ENCODE measurements at places on chromosomes 1 and 21.

DNA sequence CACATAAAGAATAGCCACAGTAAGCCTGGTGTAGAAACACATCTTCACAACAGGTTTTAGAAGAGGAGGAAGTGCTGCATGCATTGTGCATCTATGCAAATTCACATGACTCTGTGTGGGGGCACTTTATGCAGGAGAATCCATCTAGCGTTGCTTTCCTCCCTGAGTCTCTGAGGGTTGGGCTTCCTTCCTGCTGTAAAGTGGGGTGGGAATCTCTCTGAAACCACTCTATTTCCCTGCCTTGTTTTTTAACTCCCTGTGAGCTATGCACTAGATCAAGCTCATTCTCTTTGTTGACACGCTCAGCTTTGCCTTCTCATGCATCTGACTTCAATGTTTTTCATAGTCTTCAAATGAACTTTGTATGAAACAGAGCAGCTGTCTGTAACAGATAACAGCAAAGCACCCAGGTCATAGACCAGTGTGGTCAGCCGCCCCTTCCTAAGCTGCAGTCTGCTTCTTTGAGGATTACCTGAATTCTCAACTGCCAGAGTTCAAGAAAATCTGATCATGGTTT, 102.7 kb upstream of the DPH5 start:
- DNase-seq, result peak; percentile 29

DNA sequence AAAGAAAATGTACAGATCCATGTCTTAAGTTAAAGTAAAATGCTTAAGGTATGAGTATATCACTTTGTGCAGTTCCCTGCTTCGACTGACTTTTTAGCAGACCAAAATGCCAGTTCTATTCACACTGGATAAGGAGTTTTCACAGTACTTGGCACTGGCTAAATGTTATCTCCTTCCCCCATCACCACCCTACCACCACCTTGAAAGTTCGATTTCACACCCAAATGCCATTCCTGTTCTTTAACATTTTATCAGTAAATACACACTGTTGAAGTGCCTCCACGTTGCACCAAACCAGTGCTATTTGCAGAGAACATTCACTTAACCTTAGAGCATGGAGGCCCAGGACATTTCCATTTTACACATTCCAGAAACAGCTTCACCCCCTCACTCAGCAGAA, 100.0 kb downstream of the URB2 start:
- no peak for DNase-seq

DNA sequence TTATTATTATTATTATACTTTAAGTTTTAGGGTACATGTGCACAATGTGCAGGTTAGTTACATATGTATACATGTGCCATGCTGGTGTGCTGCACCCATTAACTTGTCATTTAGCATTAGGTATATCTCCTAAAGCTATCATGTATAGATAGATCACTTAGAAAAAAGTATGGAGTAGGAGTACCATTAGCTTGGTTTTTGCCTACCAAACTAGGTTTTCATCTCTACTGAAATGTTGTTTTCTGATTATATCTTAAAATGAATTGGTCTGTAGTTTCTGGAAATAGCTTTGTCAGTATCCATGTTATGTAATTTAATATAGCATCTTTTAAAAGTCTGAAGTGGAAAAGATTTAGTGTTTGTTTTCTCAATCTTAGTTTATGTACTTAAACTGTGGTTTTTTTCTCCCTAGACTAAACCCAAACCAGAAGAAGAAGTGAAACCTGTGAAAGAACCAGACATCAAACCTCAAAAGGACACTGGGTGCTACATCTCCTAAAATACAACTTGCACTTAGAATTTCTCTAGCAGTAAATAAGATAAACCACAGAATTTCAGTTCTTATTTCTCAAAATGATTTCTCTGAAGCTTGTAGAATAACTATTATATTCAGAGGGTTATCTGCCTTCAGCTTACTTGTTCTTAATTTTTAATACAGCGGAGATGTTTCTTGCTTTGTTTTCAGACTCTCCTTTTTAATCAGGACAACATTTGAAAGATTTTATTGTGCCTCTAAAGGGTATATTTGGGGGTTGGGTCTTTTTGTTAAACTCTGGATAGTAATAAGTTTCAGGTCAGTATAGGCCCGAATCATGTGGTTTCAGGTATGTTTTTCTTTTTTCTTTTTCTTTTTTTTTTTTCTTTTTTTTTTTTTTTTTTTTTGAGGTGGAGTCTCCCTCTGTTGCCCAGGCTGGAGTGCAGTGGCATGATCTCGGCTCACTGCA, 4.5 kb upstream of the FAM177B start:
- DNase-seq, result no peak

DNA sequence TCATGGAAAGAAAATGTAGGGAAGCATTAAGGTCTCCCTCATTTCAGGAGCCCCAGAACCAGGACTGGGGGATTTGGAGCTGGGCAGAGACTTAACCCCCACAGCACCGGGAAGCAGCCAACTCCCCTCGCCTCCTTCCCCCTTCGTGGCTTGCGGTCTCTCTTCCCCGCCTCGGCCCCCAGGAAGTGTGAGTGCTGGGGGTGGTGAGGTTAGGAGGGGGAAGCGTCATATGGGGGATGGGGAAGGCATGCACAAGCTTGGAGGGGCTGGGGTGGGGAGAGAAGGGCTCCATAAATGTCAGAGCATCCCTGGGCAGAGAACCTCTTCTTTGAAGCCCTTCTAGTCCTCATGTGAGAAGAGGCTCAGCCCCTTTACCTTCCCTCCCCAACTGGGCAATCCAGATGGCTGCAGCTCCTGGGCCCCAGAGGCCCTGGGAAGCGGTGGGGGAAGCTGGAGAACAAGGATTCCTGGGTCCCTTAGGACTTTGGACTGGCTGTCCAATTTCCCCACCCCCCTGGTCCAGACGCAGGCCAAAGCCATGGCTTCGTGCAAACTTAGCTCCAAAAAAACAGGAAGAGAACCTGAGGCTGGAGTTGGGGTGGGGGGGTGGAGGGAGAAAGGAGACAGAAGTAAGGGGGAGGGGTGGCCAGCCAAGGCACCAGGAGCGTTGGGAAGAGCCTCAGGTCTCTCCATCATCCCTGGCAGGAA, 7.8 kb downstream of the ZBTB7B start:
- peak; percentile 44 for DNase-seq

- DNase-seq, result peak; percentile 64
These were observed 19.2 kb upstream of the EVA1B start for GRCh38 chr1:36342426-36343185.

GRCh38 chr1:26190373-26190987, at the start of gene CATSPER4:
TSS of gene CATSPER4 (plus strand) at chr1:26190602. CDS start at chr1:26190628, 26 bp downstream.
- DNase-seq, result peak; percentile 46

DNA sequence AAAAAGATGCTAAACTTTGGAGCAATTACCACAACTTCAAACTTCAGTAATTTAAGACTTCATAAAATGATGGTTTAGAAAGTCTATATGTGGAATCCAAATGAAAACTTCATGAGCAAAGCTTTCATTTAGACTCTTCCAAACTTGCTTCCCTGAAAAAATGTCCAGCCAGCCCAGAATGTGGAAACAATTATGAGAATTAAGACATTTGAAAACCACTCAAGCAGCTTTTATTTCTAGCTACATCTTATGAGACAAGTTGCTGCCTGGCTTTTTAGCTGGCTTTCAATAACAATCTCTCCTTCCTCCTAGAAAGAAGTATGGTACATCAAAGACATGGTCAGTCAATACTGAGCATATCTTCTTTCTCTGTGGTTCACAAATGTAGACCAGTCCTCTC, 21.8 kb downstream of the LPAR3 start:
- no peak for DNase-seq

GRCh38 chr1:3410142-3410925, 44.1 kb upstream of the ARHGEF16 start:
- DNase-seq, result no peak

DNA sequence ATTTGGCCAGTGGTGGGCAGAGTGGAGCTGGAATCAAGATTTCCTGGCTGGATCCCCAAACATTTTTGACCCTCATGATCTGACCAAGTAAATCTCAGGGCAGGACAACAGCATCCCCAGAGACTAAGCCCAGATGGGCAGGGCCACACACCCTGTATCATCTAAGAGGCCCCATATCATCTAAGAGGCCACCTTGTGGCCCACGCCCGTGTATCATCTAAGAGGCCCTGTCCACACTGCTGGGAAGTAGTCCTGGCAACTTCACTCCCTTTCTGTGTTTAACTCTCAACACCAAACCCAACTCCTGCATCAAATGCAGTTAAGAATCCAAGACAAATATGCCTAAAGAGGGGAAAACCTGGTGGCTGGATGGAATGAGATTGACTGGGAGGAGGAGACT, 81.6 kb upstream of the SSX2IP start:
- DNase-seq, result no peak

DNA sequence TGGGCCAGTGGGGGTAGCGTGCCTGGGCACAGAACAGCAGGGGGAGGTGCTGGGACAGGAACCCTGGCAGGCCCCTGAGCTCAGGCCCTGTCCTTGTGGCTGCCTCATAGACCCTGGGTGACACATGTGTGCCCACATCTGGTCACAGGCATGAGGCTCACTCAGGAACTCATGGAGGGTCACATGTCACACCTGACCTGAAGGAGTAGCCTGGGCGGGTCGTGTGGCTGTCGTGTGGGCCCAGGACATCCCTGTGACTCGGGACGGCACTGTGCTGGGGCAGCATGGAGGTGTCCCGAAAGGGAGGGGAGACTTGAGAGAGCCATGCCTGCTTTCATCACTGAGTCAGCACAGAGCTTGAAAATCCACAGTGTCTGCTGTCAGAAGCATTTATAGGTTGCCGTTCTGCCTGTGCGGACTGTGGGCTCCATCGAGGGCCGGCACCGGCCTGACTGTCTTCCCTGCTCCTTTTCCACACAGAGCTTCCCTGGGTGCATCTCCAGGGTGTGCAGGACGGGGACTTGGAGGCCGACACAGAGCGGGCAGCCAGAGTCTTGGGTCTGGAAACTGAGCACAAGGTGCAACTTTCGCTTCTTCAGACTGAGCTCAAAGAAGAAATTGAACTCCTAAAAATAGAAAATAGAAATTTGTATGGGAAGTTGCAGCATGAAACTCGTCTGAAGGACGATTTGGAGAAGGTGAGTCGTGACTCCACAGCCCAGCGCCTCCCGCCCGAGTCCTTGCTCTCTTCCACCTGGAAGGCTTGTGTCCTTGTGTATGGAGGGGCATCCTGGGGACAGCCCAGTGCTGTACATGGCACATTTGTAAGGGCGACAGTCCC, 32.8 kb downstream of the PCNT start:
- DNase-seq, result no peak

GRCh38 chr1:114133129-114133528, 20.5 kb downstream of the SYT6 start:
- no peak for DNase-seq

DNA sequence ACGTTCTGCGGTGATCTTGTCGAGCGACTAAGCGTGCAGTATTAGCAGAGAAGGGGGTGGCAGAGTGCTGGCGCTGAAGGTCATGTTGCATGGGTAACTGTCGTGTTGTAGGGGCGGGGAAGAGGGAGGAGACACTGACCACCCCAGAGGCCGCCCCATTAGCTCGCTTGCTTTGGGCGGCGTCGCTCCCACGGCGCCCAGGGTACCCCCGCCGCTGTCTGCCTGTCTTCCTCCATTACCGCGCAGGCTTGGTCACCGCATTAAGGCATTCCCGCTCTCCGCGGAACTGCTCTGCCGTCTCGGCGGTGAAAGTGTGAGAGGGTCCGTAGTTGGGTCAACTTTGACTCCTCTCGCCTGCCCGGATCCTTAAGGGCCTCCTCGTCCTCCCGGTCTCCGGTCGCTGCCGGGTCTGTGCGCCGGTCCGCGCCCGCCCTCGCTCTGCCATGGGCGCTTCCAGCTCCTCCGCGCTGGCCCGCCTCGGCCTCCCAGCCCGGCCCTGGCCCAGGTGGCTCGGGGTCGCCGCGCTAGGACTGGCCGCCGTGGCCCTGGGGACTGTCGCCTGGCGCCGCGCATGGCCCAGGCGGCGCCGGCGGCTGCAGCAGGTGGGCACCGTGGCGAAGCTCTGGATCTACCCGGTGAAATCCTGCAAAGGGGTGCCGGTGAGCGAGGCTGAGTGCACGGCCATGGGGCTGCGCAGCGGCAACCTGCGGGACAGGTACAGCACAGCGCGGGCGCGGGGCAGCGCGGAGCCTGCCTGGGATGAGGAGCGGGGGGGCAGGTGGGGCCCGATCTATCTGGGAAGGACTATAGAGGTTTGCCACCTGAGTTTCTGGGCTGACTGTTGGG, at the start of gene MTARC2:
Gene MTARC2, plus strand, starts transcription at position 234 of the 846 bp plus-strand sequence. Its CDS starts 210 bp downstream, at position 444.
- no peak for DNase-seq

- DNase-seq, result no peak
These were observed 775 bp upstream of the EFCAB14 start for GRCh38 chr1:46719689-46720088.

DNA sequence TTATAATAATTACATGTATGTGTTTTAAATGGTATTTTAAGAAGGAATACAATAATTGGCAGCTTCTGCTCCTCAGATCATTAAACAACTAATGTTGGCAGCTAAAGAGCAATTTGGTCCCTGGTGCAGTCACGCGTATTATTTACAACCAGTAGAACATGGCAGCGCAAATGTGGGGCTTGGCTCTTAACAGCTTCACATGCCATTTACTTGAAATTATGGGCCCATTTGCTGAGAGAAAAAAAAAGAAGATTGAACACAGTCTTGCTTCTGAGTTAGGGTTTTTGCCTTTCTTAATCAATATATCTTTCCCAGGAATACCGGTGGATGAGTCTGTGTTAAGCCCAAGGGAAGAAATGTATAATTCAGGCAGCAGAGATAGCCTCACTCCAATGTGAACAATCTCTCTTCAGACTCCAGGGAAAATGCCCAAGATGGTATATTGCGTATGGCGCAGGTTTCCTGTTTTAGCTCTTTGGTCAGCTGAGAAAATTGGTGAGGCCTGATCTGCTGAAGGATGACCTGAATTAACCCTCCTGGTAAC, 174.5 kb downstream of the DISC1 start:
- DNase-seq, result no peak

DNA sequence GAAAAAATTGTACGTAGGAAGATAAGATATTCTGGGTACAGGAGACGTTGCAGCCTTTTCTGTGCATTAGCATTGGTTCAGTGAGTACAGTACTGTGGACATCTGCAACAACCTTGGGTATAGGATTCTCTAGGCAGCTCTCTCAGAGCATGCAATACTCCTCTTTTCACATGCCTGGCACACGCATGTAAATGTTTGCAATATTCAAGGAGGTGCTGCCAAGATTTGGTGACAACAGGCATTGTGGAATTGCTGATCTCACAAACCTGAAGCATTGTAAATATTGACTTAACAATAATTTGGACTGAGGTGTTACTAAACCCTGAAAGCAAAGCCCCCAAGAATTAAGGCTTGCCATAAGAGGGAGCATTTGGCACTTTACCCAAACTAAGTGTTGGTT, 126.8 kb downstream of the GRIK1 start:
- DNase-seq, result no peak

DNA sequence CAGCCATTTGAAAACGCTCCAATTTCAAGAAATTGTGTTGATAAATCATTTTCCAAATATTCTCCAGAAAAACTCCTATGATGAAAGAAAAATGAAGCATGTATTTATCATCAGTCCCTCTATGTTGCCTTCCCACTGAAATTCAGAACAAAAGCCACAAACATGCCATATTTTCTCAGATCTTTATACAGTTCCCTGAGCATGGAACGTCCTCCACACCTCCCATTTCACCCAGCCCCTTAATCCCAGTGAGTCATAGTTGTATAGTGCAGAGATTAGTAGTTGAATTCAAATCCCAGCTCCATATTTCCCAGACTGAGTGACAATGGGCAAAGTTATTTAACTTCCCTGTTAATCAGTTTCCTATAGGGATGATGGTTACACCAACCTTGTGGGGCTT, 20.6 kb upstream of the NPL start:
- no peak for DNase-seq

GRCh38 chr1:95139039-95139438, 21.9 kb downstream of the TLCD4 start:
- no peak for DNase-seq

- no peak for DNase-seq
These were observed 12.0 kb upstream of the S100A2 start for GRCh38 chr1:153577624-153578051.

GRCh38 chr1:151047925-151048644, 534 bp downstream of the C1orf56 start:
- DNase-seq, result peak; percentile 67
